Amniotic stem cell (primary cell): ENCODE measurements at places on chromosomes 12 and 14.

DNA sequence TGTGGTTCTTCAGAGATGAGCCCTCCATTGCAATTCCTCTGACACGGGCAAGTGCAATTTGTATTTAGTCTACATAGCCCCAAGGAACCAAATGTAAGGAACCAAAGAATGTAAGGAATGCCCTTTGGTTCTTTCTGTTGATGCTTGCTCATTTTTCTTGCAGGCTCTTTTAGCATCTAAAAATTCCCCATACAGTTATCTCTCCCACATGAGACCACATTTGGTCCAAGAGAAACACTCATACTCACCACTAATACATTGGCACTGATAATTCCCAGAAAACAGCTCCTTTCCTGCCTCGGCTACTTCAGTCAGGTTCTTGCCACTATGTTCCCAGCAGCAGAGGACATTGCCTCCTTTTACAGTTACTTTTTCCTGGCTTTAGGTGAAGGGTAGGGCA is 332.6 kb downstream of the AEBP2 start:
- peak; percentile 58 for DNase-seq

- no peak for DNase-seq
These were observed 141.6 kb upstream of the MAX start for GRCh38 chr14:65243766-65244442.

GRCh38 chr12:76346798-76347420 is 1.3 kb downstream of the BBS10 start:
- peak; percentile 57 for DNase-seq

DNA sequence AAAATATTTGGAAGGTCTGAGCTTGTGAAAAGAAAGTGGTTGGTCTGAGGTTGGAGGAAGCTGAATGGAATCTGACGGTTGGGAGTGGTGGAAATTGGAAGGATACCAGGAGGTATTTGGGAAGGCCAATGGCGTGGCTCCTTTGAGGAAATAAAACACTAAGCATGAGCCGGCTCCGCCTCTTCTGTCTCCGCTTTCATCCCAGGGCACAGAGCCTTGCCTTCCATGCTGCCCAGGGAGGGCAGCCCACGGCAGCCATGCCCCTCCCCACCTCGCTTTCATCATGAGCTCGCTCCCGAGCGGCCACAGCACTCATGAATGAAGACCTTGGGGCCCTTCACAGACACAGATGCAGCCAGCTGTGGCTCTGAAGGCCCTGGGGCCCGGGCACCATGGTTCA is 36.2 kb downstream of the HSP90AA1 start:
- no peak for DNase-seq

DNA sequence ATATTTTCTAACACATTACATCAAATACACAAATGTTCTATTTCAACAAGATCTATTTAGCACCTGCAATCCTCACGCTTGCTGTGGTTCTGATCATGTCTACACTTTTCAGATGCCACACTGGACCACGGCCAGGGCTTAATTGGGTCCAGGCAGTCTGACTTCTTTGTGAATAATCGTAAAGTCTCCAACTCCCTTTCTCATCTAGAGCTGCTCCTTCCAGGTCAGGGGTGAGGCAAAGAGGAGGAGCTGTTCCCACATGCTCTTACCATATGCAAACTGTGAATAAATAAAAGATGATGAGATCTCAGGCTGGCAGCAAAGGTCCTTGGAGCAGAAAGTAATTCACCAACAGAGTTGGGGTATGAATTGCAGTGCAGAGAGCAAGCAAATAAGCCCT is 316.6 kb downstream of the GLT1D1 start:
- DNase-seq: no peak

DNA sequence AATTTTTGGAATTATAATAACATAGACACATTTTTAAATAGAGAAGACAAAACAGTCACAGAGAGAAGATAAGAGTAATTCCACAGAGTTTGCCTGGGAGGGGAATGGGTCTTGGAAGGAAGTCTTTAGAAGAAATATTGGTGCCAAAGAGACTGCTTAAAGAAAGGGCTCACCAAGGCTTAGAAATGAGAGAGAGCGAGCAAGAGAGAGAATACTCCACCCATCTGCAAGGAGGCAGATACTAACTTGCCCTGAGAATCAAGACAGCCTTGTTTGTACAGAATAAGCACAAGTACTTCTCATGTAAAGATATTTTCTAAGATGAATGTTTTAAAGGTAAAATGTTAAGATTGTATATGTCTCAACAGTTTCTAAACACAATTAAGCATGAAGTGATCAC is 165.5 kb downstream of the SLC38A4 start:
- DNase-seq: no peak

DNA sequence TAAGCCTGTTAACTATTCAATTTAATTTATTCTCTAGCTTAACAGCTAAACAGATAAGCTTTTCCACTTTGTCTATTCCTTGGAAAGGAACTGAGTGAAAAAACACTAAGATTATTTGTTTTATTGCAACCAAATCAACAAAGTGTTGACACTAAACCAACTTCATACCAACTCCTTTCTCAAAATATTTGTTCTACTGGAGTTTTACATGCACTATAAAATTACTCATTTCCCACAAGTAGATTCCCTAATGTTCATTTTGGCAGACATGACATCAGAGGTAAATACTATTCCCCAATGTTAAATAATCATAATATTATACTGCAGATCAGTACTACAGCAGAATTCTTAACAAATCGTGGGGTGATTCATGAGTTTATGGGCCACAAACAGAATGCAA is 231.4 kb downstream of the TTC6 start:
- DNase-seq: no peak

- DNase-seq: no peak
These were observed 6.1 kb upstream of the TMEM30B start for GRCh38 chr14:61287196-61287595.

- DNase-seq: no peak
These were observed 457.1 kb downstream of the DAD1 start for GRCh38 chr14:22131749-22132476.

DNA sequence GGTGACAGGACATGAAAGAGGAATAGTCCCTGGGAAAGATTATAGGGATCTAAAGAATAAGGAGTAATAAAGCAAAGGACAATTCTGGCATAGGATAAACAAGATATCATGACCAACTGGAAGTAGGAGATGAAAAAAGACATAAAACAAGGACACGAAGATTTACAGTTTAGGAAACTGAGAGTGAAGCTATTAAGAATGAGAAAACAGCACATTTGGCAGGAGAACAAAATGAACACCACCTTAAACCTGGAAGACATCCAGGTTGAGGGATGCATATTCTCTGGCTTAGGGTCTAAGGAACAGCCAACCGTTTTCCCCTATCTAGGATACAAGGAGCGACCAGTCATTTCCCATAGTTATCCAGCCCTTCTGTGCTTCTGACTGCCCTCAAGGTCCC is 1.9 kb downstream of the TRIP11 start:
- no peak for DNase-seq

GRCh38 chr14:97444248-97444647 is 647.1 kb downstream of the VRK1 start:
- no peak for DNase-seq

GRCh38 chr12:121580959-121581685 is at the start of gene KDM2B:
Gene KDM2B, minus strand, starts transcription at chr12:121581023. Its CDS starts 112 bp downstream, at chr12:121580911.
- DNase-seq: no peak

DNA sequence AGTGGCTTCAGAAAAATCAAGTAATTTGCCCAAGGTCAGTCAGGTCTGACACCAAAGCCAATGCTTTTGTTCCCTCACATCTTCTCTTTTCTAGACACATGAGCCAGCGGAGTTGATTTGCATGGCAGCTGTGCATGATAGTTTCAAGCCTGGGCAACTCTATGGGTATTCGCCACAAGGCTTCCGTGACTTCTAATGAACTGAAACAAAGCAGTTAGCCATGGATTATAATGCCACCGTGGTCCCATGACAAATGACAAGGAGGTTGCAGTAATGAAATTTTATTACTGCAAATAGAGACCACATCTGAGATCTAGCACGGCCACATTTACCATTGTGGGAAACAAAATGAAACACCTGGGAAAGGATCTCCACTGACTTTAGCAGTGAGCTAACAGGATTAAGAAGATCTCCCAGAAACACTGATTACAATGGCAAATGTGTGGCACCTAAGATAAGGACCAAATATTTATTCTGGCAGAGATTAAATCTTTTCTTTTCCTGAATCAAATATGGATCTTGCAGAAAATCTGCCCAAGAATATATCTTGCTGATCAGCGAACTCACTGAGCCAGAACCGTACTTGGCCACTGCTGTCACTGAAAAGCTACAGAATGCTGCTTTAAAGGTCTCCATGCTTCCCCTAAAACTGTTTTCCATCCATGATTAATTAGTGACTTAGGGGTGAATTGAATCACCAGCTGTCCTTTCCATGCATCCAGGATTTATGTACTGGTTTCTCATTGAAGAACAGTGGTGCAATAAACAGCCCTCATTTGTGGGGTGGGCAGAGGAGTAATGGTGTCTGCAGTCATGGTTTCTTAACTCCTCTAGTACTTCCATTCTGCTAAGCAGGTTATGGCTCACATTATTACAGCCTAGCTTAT is 551.0 kb downstream of the DIO2 start:
- DNase-seq: no peak

- DNase-seq: no peak
These were observed 9.5 kb upstream of the NYNRIN start for GRCh38 chr14:24389226-24389848.

GRCh38 chr14:69088586-69088985 is 64.3 kb downstream of the DCAF5 start:
- peak; percentile 70 for DNase-seq

GRCh38 chr12:50924439-50925341 is 27.7 kb upstream of the HIGD1C start:
- no peak for DNase-seq

DNA sequence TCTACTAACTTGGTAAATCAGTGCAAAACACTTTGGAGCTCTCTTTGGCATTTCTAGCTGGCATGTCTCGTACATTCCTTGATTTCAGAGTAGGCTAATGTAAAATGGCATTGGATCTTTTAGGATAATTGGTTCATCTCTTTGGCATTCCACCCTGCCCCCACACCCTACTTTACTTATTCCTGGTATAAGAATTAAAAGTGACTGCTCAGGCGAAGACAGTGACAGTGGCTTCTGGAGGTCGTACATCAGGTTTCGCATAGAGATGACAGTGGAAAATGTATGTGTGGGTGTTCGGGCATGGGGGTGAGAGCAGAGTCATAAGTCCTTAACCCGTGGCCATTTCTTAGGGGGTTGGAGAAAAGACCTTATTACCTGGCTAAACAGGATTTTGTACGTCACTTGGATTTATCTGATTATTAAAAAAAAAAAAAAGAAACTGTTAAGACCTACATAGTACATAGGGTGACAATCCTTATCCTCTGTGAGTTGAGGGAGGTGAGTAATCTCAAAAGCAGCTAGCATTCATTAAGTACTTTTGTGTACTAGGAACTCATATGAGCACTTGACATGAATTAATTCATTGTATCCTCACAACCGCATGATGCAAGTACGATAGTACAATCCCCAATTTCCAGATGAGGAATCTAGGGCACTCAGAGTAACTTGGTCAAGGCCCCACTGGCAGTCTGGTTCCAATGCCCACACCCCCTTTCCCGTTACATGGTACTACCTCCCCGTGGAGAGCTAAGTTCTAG is 22.4 kb upstream of the KCNK13 start:
- no peak for DNase-seq

DNA sequence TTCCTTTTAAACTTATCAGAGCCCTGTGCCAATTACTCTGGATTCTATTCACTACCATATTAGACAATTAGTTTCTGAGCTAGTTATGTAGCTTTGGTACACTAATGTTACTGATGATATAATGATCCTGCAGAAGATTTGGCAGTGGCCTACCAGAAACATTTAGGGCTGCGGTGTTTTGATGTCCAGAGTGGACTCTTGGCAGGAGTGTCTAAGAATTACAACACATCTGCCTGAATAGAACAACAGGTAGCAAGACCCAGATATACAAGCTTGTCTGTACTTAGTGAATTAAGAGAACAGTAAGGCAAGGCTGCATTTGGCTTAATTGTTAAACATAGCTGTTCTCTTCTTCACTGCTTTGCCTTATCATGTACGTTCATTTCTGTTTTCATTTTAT is 691.6 kb upstream of the FBXO33 start:
- no peak for DNase-seq

- DNase-seq: no peak
These were observed 115.8 kb downstream of the DAD1 start for GRCh38 chr14:22472935-22473854.
